Stimulated activated CD4-positive, alpha-beta T cell treated with anti-CD3 and anti-CD28 coated beads, Interleukin-4, amount 100 ng/mL, for 4 hours (primary cell): ENCODE measurements at places on chromosomes 12 and 14.

DNA sequence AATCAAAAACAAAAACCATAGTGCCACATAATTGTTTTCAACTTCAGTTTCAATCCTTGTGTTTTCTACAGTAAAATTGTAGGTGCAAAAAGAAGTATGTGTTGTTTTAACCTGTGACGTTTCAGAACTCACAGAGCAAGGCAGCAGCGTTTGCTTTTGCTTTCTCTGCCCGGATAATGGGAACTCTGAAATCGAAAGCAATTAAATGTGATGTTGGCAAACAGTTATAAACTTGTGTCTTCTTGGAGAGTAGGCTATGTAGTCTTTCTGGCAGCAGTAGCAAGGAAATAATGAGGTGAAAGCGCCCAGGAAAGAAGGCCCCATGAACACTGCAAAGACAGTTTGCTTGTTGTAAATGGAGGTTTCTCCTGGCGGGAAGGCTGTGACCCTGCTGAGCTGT is 39.1 kb downstream of the FNTB start:
- DNase-seq: no peak

- no peak for DNase-seq
Observed at GRCh38 chr12:74790931-74791330, 253.3 kb downstream of the ATXN7L3B start.

DNA sequence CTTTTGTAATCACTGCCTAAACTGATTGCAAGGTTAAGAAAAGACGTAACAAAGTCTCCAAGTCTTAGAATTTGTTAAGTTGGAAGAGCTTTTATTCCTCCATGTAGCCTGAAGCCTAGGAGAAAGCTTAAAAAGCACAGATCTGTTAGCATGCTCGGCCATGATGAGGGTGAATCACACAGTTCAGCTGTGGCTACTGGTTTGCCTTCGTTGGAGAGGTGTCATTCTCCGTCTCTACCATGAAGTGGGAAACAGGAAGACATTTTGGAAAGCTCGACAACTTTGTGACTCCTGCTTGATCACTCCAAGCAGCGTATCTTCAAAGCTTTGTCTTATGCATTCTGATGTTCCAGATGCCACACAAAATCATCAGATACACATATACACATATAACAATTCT is 27.1 kb downstream of the DCP1B start:
- DNase-seq: no peak

- peak; percentile 8 for DNase-seq
Observed at GRCh38 chr14:69358233-69358963, 39.7 kb downstream of the ERH start.
